ENCODE measurements at places on chromosomes 12 and 14.

GRCh38 chr12:39296496-39296895, 146.4 kb downstream of the KIF21A start:
- no peak for DNase-seq

- DNase-seq = no peak
These were observed 217.1 kb upstream of the PLEKHG7 start for GRCh38 chr12:92485351-92486348.

DNA sequence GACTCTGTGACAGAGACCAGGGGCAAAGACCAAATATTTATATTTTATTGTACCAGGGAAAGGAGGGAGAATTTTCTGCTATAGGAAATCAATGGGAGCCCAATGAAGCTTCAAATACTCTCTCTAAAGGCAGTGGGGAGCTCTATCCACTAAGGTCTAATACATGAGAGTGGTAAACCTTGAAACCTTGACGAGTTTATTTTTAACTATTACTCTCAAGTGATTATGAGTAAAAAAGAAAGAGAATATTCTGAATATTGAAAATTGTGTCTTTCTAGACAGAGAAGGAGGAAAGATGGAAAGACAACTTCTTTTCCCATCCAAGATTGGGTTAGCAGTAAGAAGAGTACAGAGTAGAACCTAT, 1722.1 kb upstream of the SEL1L start:
- no peak for DNase-seq

GRCh38 chr12:106766393-106766826, 8.1 kb upstream of the RIC8B start:
- DNase-seq = no peak

- no peak for DNase-seq
These were observed 40.5 kb upstream of the LTBP2 start for GRCh38 chr14:74652541-74652940.

GRCh38 chr12:19093218-19093617, 36.3 kb upstream of the PLEKHA5 start:
- no peak for DNase-seq

- no peak for DNase-seq
These were observed 8.5 kb downstream of the CTDSP2 start for GRCh38 chr12:57837864-57838562.

GRCh38 chr14:49733836-49734235, 34.1 kb upstream of the KLHDC2 start:
- no peak for DNase-seq

DNA sequence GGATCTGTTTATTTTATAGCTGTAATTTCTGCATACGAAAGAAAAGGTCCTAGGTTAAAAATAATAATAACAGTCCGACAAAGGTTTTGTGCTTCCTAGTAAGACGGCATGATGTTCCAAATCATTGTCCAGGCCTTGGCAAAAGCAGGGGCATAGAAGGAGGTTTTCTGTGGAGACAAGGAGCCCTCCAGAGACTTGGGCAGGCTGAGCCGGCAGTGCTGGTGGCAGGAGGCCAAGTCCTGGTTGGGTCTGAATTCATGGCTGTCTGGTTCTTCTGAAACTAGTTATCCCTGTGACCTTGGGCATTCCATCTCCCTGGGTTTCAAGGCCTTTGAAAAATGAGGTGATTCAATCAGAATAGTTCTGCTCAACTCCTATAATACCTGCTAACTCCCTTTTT, 44.0 kb downstream of the KCNK13 start:
- no peak for DNase-seq

DNA sequence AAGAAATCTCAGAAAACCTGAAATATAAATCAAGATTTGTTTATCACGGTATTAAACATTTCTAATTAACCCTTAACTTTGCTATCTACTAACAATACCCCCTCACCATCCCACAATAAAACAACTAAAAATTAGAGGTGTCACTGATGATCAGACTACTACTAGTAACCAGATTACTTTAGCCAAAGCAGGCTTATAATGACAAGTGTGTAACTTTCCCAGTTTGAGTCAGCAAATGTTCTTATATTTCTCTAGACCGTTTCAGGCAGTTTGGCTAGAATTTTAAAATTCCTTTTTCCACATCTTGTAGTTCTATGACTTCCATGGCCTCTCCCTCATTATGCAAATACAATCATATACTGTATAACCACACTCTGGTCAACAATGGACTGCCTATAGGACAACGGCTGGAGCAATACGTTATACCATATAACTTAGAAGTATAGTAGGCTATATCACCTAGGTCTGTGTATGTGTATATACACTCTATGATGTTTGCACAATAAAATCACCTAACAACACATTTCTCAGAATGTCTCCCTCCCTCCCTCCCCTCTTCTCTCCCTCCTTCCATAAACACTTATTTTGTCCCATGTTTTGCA, 102.1 kb downstream of the DENND5B start:
- no peak for DNase-seq
